NK-92 treated with Interleukin-12 subunit alpha and Interleukin-12 subunit beta, amount 100 ng/mL, for 24 hours (cell line): ENCODE measurements at places on chromosomes 11 and 22.

DNA sequence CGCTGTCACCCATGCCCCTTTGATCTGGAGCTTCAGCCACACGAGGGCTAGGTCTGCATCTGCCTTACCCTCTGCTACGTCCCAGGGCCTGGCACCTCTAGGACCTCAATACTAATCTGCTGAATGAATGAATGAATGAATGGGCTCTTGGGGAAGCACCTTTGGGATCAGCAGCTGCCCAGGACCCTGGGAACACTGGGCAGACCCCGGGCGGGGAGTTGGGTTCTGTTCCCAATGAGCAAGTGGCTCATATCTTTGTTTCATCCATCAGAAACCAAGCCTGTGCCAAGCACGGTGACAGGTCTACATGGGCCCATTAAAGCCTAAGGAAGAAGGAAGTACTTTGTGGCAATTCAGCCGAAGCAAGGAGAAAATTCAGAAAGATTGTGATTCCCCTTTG is 41.5 kb upstream of the SHISAL1 start:
- DNase-seq = no peak

- no peak for DNase-seq
These were observed 15.3 kb downstream of the TAB1 start for GRCh38 chr22:39414886-39415285.

GRCh38 chr11:36684840-36685801 is 87.1 kb upstream of the RAG2 start:
- DNase-seq = no peak

DNA sequence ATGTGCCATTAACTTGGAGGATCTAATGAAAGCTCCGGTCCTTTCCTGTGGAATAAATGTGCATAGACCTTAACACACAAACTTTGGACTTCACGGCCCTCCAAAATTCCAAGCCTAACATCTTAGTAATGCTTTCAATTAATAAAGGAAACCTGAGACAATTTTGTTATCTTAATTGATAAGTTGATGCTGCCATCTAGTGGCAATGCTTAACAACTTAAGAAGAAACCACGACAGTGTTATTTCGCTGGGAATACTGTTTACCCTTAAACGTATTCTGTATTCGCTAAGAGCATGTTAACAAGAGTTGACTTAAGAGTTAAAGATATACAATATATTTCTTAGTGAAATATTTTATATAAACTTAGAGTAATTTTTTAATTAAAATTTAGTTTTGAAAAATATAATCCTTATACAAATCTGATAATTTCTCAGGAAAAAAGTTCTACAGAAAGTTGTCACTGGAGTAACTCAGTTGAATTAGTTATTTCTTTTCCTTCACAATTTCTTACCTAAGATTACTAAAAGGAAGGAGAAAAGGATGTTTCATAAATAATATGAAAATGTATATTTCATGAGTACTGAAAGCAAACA is 35.0 kb upstream of the OR9G4 start:
- DNase-seq = no peak

DNA sequence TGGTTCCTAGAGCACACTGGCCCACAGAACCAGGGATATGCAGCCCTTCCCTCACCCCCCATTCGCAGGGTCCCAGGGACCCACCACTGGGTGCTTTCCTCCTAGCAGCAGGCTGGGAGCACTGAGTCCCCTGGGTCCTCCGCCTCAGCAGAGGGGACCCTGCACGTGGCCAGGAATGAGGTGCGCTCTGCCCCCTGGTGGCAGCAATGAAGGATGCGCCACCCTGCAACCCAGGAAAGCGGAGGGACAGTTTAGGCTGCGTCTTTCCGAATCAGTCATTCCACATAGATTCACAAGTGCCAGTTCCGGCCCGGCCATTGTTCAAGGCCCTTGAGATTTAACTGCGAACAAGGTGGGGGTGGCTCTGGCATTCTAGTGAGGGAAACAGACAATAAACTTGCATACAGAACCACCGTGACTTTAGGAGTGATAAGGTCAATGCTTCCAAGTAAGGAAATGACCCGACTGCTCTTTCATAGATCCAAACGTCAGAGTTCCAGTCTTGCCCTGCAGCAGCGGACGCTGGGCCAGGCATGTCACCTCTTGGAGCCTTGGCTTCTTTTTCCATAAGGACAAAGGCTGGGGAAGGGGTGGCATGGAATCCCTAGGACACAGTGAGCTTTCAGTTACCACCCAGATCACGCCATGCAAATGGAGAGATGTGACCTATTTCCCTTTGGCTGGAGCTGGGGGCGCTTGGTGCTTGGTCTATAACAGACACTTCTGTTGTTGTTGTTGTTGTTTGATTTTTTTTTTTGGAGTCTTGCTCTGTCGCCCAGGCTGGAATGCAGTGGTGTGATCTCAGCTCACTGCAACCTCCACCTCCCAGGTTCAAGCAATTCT is 7.7 kb downstream of the RIN1 start:
- DNase-seq = peak; percentile 66

DNA sequence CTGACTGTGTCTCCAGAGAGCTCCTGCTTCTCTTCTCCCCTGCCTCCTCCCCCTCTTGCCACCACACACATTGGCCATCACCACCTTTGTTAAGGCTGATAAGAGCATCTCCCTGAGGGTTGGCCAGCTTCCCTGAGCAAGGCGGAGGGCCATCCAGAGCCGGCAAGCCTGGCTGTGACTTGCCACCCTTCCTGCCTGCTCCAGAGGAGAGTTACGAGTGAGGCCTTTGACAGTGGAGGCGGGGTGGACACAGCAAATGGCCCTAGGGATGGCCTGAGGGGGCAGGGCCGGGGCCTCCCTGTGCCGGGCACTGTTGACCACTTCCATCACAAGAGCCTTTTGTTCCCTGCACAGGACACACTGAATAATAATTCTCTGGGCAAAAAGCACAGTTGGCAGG is 5.4 kb downstream of the FREY1 start:
- no peak for DNase-seq

GRCh38 chr11:92915551-92915950 is 53.9 kb upstream of the MTNR1B start:
- no peak for DNase-seq

GRCh38 chr22:39084666-39085065 is 7.6 kb downstream of the APOBEC3G start:
- DNase-seq = no peak

GRCh38 chr11:96322775-96323641 is 20.0 kb downstream of the MAML2 start:
- no peak for DNase-seq

- no peak for DNase-seq
These were observed 44.5 kb downstream of the WEE1 start for GRCh38 chr11:9617940-9618339.

DNA sequence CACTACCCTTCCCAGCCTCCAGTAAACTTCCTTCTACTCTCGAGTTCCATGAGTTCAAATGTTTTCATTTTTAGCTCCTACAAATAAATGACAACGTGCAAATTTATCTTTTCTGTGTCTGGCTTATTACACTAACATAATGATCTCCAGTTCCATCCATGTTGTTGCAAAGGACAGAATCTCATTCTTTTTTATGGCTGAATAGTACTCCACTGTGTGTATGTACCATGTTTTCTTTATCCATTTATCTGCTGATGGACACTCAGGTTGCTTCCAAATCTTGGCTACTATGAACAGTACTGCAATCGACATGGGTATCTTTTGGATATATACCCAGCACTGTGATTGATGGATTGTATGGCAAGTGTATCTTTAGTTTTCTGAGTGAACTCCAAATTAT is 34.5 kb downstream of the FCHSD2 start:
- DNase-seq = no peak

- no peak for DNase-seq
These were observed 96.4 kb upstream of the B3GAT1 start for GRCh38 chr11:134508219-134508990.

DNA sequence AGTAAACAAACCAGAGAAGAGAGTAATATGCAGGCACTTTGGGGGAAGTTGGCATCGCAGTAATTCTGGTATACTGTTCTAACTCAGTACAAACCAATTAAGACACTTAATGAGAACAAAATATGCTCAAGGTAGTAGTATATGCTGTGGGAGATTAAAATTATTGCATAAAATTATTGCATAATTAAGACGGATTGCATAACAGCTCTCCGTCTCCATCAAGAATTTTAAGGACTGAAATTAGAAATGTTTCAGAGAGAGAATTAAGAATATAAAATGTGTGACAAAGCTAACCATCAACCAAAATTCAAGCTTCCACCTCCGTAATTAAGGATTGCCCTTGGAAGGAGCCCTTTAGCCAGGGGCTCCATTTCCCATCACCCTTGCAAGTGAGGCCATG is 428.5 kb downstream of the ETS1 start:
- DNase-seq = no peak

GRCh38 chr11:118607401-118608359 is at the start of gene PHLDB1:
Gene PHLDB1, plus strand, starts transcription at chr11:118607615. Its CDS starts 6,222 bp downstream, at chr11:118613837.
- DNase-seq = no peak

DNA sequence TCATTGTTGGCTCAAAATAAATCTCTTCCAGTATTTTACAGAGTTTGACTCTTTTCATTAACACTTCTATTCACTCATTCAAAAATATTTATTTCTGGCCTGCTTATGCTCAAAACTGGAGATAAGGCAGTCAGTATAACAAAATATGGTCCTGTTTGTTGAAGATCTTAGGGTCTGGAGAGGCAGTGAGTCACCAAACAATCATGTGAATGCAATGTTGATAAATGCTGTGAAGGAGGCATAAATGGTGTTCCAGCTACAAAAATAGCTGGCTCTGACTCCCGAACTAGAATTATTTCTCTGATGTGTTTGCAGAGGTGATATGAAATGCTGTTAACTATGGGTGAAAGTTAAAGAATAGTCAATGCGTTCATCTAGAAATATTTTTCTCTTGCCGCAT is 390.6 kb downstream of the AASDHPPT start:
- no peak for DNase-seq

- DNase-seq = no peak
These were observed 9.4 kb downstream of the OR5B21 start for GRCh38 chr11:58498464-58498863.

GRCh38 chr11:46332568-46333393 is 14.5 kb upstream of the DGKZ start:
- no peak for DNase-seq

DNA sequence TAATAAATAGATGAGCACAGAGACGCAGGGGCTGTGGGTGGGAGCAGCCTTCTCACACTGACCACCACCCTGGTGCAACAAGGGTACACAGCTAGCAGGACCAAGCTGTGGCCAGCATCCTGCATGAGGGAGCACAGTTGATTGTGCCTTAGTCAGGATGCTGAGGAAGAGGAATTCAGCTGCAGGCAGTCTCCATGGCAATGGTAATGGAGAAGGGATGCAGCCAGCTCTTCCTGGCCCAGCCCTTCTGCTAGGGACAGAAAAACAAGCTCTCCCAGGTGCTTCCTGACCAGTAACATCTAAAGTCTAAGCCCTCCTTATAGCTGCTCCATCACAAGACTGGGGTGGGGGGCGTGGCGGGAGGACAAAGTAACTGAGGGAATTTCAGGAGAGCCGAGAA is 363.5 kb downstream of the BUD13 start:
- no peak for DNase-seq

DNA sequence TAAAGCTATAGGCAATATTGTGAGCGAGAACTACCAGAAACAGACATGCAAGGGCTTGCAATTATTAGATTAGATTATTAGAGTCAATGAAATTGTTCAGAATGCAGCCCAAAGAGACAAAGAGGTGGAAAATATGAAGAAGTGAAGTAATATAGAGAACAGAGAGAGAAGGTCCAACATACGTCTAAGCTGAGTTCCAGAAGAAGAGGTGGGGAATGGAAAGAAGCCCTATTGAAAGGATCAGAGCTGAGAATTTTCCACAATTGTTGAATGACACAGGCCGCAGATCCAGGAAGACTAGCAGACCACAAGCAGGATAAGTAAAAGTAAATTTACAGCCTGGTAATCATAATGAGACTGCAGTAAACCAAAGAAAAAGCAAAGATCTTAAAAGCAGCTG is 93.2 kb downstream of the EXT2 start:
- no peak for DNase-seq

DNA sequence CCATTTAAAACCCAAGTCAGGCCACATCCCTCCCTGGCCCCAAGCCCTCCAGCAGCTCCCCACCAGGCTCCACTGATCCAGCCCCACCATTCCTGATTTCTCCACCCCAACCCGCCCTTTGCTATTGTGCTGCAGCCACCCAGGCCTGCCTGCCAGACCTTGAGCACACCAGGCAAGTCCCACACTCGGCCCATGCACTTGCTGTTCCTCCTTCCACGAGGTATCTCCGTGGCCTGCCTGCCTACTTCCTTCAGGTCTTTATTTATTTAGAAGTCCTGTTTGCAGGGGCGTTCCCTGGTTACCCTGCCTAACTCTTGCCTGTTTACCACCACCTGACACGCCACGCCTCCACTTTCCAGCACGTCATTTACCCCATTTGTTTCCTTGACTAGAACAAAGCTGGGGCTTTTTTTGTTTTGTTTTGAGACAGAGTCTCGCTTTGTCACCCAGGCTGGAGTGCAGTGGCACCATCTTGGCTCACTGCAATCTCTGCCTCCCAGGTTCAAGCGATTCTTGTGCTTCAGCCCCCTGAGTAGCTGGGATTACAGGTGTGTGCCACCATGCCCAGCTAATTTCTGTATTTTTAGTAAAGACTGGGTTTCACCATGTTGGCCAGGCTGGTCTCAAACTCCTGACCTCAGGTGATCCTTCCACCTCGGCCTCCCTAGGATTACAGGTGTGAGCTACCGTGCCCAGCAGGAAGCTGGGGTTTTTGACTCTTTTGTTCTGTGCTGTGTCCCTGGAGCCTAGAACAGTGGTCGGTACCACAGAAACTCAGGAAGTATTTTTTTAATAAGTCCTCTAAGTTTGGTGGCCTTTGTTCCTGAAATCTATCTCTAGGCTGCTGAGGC is 6.7 kb downstream of the CENPM start:
- no peak for DNase-seq

GRCh38 chr11:34149786-34150185 is 44.4 kb downstream of the NAT10 start:
- DNase-seq = no peak

- DNase-seq = no peak
These were observed 6.7 kb downstream of the ASCC2 start for GRCh38 chr22:29831186-29831921.

DNA sequence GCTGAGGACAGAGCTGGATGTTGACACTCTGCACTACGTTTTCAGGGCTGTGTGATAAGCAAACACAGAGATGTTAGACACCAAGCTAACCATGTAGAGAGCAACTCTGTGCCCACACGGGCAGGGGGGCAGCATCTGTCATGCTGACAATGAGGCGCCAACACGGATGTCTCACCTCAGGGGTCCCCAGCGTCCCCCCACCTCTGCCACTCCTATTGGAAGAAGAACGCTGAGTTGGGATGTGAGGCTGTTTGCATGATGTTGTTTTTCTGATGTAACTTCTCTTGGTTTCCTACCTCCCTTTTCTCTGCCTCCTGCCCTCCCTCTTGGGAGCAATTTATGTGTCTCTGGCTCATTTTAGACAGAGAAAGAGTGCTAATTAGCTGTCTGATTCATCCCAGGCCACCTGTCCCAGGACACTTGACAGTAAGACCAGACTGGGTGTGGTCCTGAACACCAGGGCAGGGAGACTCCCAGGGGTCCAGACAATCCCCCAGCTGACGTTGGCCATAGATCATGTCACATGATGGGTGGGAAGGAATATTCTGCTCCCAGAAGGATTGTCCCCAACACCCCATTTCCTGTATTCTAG is 89.2 kb upstream of the NCAM1 start:
- no peak for DNase-seq
